Activated CD4-positive, alpha-beta T cell treated with anti-CD3 and anti-CD28 coated beads, Interleukin-10, Interleukin-2, amounts not matched to agents 100 ng/mL and 50 ng/mL, durations not matched to agents 16 hours and 8 hours (primary cell): ENCODE measurements at places on chromosomes 16 and 17.

DNA sequence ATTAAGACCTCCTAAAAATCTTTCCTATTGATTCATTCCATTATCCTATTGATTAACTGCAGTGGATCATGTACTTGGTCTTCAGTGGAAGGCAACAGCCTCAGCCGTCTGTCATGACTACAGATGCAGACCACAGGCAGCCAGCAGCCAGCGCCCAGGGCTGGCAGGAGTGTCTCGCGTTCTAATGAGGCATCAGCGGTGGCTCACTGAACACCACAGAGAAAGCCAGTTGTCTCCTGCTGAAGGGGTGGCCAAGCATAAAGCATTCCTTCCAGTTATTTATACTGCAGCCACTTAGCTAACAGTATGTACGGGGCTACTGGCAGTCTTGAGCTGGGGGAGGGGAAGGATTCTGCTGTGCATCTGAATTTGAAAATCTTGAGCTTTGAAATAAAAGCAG lies 214.3 kb downstream of the IRX3 start:
- DNase-seq = no peak

- DNase-seq = no peak
Measured at GRCh38 chr16:4646773-4647643, 22.4 kb downstream of the MGRN1 start.

DNA sequence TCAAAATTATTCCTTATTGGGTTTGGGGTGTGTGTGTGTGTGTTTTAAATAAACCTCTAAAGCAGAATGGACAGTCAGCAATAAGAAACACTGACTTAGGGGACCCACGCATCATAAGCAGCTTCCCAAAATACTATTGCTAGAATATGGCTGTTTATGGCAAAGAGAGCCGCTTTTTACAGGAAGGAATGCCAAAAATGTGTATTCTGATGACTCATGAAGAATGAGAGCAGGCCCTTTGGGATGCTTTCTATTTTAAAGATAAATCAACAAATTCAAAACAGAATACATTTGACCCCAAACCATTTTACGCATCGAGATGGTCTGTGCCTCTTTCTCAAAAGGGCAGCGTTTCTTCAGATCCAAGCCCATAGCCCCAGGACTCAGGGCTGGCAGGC lies 37.5 kb downstream of the ARHGAP17 start:
- no peak for DNase-seq

DNA sequence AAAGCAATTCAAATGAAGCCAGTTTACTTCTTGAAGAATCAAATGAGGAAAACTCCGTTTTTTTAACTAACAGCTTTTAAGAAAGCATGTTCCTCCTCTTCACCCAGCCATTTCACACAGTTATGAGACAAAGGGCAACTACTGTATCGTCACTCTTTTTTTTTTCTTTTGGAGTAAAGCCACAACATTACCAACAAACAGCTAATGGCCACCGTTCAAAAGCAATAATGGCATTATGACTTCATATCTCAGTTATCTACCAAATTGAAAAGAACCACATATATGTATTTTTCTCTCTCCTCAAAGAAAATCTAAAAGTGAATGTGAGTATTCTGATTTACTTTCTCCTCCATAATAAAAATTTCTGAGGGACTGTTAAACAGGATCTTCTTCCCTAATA lies 14.5 kb downstream of the GRB2 start:
- DNase-seq = no peak
